ENCODE measurements at places on chromosomes 4 and X. TPM values are rescaled to one million over a fixed set of nuclear protein-coding genes. Genes with fewer than 3 reads are reported as not detected.

FGFR3 gene
- total RNA-seq: 6.9 TPM

GRCh38 chr4:38037612-38038011 lies 77.4 kb downstream of the PTTG2 start:
- no peak for DNase-seq

HPF1 gene
- total RNA-seq: 33.8 TPM

- DNase-seq: no peak
Observed at GRCh38 chr4:137131201-137131600, 401.1 kb downstream of the PCDH18 start.

- no peak for DNase-seq
Observed at GRCh38 chr4:104879367-104879766, 267.3 kb upstream of the TET2 start.

GLRA3 gene
- total RNA-seq: 6.1 TPM

USP17L15 gene
- total RNA-seq: not detected

DNA sequence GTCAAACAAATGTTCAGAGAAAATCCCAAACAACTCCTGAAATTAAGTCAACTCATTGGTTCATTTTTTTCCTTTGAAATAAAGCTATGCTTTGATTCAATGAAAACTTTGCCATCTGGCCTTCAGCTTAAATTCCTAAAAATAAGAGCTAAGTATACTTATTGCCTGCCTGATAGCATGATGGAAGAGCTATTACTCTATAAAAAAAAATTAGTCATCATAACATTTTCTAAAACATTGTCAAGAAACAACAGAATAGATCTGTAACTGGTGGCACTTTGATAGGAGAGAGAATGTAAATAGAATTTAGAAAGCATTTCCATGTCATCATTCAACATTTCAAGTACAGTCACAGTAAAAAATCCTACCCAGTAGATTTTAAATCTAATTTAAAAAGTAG lies 136.6 kb downstream of the CORIN start:
- DNase-seq: no peak

PDZD4 gene
- 165 TPM for total RNA-seq

DNA sequence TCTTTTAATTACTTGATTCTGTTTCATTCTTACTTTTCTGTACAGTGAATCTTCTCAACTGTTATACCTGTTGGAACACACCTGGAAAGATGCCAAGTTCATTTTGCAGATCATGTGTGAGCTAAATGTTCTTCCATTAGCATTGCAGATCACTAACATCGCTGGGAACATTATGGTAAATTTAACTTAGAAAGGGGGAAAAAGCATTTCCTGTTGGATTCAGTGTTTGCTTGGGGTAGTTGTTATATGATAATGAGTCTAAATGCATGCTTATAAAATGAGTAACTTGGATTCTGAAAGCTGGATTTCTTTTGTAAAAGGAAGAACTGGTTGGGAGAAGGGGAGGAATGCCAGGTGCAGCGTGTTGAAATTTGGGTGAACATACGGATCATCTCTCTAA lies 47.6 kb downstream of the POLA1 start:
- DNase-seq: no peak

DNA sequence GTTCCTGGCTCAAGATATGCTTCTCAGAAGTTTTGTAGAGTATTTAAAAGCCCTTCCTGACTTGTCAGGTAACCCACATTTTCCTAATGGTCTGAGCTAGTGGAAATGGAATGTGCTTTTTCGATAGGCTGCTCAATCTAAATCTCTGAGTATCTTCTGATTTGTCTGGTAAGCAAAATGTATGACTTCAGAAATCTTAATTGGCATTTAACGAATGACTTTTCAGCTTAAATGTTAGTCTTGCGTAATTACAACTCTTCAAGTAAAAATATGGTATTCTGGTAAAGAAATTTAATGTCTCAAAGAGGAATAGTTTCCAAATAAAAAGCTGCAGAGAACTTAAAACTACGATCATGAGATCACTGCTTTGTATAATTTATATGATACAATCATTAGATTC lies 379.1 kb downstream of the ANKRD50 start:
- no peak for DNase-seq

DNA sequence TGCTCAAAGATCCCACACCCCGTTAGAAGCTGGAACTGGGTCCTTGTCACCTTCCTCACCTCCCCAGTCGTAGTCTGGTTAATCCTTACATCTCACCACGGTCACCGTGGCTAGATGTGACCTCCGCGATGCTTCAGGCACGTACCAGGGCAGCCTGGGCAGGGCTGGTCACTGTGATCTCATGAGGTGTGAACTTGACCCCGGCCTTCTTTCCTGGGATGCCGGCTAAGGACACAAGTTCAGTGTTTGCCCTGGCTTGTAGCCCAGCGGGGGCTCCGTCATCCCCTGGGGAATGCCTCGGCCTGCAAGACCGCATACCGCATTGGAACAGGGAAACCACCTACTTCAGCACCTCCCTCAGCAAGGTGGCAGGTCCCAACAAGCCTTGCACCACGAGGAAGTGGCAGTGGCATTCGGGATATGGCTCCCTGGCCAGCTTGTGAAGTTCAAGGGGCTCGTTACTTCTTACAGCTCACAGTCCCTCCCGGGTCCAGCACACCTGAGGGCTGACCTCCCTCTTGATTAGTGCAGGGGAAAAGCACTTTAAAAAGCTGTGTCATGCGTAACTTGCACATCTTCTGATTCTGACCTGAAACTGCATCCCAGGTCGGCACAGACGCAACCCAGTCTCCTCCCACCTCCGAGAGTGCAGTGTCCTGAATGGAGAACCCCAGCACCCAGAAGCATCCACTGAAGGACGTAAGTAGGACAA lies 25.9 kb downstream of the NOP14 start:
- DNase-seq: no peak

DNA sequence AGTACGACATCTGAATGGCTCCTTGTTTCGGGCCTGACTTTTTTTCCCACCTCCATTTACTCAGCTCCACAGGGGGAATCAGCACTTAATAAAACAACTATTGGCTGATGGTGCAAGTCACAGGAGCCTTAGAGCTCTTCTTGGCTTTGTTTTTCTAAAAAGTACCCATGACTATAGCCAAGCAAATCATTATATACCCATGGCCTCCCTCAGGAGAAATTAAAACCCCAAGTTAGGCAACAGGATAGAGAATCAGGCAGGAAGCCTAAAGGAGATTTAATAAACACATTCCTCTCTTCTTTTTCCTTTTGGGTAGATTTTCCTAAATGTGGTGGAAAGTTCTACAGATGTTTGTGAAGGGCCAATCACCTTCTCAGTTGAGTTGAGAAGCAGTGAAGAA lies 91.9 kb upstream of the RBPJ start:
- DNase-seq: no peak

DNA sequence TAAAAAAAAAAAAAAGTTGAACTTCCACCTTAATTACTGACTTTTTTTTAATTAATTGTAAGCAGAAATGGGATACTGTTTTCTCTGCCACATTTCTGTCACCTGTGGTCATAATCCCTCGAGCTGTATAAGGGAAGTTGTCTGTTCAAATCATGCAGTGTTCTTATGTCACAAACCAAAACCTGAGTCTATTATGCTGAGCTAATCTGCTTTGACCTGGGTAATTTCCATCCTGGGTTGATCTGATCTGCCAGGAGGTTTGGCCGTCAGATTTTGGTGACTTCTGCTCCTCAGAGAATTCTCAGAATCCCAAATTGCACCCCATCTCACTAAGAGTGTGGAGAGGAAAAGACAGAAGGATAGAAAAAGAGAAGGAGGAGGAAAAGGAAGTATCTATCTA lies 683.1 kb downstream of the KCTD8 start:
- no peak for DNase-seq

GRCh38 chrX:23118890-23119527 lies 119.2 kb downstream of the DDX53 start:
- DNase-seq: no peak

DGAT2L6 gene
- total RNA-seq: not detected

DNA sequence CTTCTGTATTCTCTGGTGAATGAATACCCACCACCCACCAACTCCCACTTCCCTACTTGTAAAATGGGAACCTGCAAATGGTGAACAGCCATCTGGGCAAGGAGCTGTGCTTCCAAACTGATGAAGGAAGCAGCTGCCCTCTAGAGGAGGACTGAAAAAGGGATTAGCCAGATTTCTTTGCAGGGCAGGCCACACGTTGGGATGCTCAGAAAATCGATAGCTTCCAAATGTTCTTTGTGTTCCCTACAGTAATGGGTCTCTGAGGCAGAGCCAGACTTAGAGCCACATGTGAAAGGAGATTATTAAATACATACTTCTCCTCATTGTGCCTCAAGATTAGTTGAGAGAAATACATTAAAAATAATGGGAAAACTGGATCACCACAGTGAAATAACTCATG lies 39.3 kb upstream of the LPAR4 start:
- DNase-seq: no peak

- no peak for DNase-seq
Observed at GRCh38 chr4:71201817-71202576, 136.8 kb upstream of the SLC4A4 start.

- no peak for DNase-seq
Observed at GRCh38 chrX:10240918-10241317, 84.1 kb downstream of the CLCN4 start.

GRCh38 chrX:2423282-2423681 lies 77.5 kb downstream of the DHRSX start:
- DNase-seq: no peak

DSPP gene
- total RNA-seq: 0.41 TPM

Data from frontal cortex (tissue), 4 donors.